ENCODE measurements at places on chromosomes 5 and 9.

- DNase-seq, result no peak
Measured at GRCh38 chr5:139137697-139138096, 60.5 kb downstream of the SIL1 start.

GRCh38 chr5:1727571-1727970 lies 72.1 kb downstream of the MRPL36 start:
- DNase-seq, result no peak

DNA sequence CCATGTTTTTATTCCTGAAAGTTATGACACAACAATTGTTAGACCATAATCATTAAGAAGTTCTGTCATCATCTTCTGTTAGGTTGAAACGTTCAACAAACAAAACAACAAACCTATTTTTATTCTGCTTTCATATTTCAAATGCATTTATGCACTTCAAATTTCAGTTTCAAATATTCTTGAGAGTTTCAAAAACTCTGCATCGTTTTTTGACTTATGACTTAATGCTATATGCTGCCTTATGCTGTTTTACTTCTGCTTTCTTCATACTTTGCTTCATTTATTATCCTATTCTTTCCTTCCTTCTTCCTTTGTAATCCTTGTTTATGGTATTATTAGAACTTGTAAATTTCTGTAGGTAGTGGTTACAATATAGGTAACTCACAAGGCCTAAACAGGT lies 95.0 kb downstream of the PCSK1 start:
- no peak for DNase-seq

- DNase-seq, result no peak
Measured at GRCh38 chr5:33984671-33985124, at the start of gene SLC45A2. SLC45A2 (minus strand) TSS chr5:33984693; CDS start chr5:33984583, 110 bp downstream.

DNA sequence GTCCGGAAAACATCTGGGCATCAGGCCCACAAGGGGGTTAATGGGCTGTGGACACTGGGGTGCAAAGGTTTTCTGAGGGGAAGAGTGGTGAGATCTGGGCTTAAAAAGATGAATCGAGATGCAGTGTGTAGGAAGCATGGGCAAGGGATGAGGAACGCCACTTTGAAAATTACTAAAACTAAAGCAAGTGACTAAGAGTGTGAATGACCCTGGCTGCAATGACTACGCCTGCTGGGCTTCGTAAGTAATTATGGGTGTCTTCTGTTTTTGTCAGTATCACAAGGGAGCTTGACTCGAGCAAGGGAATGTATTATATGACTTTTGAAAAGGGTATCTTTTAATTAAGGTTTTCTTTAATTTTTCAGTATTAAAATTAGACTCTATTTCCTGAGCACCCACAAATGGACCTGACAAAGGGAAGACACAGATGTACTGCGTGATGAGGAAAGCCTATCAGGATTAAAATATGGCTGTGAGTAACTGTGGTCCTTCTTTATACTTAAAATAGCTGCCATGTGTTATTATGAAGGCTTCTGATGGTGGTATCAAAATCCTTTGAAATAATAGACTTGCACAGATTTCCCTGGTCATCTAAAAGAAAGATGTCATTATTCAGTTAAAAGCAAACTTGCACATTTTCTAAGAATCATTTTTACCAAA lies 4.2 kb downstream of the CTXN3 start:
- DNase-seq, result no peak
